ENCODE measurements at places on chromosomes 6 and 20.

DNA sequence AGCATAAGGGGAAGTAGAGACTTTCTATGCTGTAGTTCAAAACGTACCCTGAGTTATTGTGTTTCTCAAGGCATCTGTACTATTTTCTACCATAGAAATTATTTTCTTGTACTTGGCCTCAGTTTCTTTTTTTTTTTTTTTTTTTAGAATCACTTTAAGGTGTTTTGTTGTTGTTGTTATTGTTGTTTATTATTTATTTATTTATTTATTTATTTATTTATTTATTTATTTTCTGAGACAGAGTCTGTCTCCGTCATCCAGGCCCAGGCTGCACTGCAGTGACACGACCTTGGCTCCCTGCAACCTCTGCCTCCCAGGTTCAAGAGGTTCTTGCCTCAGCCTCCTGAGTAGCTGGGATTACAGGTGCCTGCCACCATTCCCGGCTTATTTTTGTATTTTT lies 179.1 kb downstream of the GRIK2 start:
- DNase-seq = no peak

GRCh38 chr6:156791320-156791850 lies 14.2 kb downstream of the ARID1B start:
- DNase-seq = peak; percentile 74

DNA sequence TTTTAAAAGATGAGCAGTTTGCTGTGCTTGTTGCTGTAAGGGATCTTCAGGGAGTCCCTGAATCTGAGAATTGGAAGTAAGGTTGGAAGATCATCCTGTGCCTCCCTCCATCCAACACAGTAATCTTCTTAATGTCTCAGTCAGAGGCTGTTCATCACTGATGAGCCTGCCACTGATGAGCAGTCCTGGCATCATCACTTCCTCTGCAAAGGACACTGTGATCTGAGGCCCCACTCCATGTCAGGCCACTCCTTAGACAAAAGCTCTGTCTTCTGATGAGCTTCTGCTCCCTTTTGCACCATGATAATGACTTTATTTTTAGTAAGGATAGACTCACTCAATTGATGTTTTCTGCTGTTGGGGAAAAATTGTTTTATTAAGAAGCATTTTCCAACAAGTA lies 121.0 kb downstream of the UST start:
- DNase-seq = no peak

DNA sequence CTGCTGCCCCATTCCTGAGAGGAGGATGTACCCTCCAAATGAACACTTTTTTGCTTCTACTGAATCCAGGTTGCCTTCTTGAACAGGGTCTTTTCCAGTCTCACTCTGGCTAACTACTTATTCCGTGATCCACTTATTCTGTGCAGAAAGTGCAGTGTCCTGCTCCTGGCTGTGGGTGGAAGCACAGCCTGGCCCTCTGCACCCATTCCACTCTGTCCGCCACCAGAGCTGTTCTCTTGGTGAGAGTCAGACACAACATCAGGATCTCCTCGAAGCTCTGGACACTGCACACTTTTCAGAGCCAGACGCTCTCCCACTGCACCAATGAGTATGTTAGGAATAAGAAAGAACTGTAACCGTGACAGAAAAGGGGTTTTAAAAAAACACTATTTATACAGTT lies 174.2 kb downstream of the MCHR2 start:
- DNase-seq = no peak

GRCh38 chr6:150930841-150931240 lies 65.3 kb downstream of the MTHFD1L start:
- peak; percentile 96 for DNase-seq

DNA sequence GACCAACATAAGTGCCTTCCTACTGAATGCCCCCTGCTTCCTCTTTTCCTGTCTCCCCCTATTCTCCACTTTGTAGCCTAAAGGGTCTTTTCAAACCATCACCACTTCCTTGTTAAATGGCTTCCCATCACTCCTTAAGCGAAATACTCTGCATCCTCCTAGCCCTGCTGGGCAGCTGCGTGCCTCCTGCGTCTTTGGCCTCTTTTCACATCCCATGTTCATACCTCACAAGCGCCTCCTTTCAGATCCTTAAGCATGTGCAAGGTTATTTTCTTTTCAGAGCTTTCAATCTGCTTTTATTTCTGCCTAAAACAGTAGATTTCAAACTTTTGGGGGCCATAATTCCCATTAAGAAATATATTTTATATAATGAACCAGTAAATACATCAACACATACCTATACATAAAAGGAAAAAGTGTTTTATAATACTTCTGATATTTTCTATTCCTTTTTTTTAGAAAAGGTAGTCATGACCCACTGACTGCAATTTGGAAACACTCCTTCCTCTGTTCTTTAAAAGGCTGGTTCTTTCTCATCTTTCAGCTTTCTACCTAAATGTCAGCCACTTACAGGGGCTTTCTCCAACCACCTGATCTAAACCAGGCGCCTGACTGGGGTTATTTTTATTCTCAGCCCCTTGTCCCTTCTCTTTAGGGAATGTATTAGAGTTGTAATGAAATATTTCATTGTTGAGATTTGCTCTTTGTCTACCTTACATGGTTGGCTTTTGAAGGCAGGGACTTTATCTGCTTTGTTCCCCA lies 84.1 kb downstream of the PRDM1 start:
- DNase-seq = no peak

- peak; percentile 94 for DNase-seq
Observed at GRCh38 chr6:84618046-84618752, 146.2 kb downstream of the TBX18 start.

- no peak for DNase-seq
Observed at GRCh38 chr6:7413151-7413823, 23.7 kb downstream of the RIOK1 start.

DNA sequence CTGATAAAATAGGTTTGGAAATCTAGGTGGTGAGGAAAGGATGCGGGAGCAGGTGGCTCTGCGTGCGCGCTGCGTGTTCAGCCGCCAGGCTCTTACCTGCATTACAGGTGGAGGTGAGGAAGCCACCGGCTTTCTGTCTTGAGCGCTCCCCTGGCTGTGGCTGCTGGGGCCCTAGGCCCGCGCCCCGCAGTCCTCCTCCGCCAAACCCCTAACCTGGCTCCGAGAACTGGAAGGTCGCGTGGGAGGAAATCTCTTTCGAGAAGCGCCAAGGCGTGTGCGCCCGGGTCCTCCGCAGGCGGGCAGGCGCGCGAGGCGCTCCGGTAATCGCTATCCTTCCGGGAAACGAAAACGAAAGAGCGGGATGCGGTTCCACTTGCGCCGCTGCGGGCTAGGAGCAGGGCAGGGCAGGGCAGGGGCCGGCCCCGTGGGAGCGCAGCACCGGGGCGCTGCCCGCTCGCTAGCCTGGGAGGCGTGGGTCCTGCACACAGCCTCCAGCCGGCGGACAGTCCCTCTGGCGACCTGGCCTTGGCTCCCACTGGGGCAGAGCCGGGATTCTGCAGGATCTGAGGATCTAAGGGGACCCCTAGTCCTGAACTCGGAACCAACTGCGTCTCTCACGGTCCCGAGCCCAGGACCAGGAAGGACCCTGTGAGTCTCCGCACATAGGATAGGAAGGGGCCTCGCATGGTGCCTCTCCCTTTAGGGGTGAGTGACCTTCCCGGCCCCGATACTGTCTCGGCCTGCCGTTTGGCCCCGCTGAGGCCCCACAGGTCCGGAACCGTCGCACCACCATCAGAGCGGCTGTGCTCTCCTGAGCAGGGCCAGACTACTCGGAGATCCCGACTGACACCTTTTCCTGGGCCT lies at the start of gene ETV7:
Gene ETV7 (minus strand): TSS at position 230 of the 864 bp plus-strand sequence. CDS start 128 bp downstream, at position 102.
- peak; percentile 17 for DNase-seq

- no peak for DNase-seq
Observed at GRCh38 chr6:55047451-55048044, 126.8 kb upstream of the HCRTR2 start.

DNA sequence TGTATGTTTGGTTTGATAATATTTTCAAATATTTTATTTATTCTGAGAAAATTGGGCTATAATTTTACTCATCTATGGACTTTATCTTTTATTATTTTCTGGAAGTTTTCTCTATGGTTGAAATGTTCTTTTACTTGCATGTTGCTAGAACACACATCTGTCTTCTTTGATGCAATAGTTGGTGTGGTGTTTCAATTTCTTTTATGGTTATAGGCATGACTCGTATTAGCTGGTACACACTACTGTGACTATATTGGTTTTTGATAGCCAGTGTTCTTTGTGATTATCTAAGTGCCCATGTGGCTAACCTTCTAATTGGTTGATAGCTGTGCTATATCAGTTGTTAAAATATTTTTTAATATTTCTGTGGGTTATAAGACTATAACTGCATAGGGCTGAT lies 1343.3 kb upstream of the GJE1 start:
- no peak for DNase-seq

- DNase-seq = peak; percentile 18
Observed at GRCh38 chr6:105459049-105459448, 56.2 kb upstream of the PREP start.

- peak; percentile 18 for DNase-seq
Observed at GRCh38 chr6:2209226-2209809, 36.1 kb downstream of the GMDS start.

DNA sequence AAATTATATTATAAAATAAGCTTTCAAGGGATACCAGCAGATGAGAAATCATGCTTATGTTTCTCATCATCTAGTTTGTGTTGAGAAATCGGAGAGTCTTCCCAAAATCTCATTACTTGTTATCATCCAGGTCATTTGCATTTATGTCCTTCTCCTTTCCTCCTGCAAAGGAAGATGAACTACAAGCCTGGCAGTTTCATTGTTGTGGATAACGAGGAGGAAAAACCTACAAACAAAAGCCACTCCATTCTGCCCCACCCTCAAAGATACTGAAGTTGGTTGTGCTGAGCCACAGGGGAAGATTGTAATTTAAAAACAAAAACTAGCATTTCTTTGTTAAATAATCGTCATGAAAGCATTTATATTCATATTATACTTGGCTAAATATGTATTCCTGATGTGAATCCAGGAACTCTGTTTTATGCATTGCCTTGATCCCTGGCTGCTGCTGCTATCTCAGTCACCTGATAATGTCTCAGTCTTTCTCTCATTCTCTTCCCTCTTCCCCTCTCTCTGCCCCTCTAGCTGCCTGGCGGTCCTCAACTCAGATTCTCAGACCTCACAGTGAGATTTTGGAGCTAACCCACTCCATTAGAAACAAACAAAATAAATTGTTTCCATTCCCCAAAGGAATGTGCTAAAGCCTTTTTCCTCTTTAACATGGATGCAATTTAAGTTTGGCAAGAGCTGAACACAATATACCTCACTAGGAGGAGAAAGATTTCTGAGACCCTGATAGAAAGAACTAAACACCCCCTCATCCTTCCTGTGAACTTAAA lies 185.3 kb downstream of the ADAT2 start:
- DNase-seq = no peak

- DNase-seq = no peak
Observed at GRCh38 chr6:77650098-77650663, 2.7 kb upstream of the MEI4 start.

GRCh38 chr6:1251198-1252155 lies 60.4 kb upstream of the FOXQ1 start:
- no peak for DNase-seq

GRCh38 chr20:62134735-62135231 lies 8.4 kb downstream of the PSMA7 start:
- DNase-seq = peak; percentile 60

DNA sequence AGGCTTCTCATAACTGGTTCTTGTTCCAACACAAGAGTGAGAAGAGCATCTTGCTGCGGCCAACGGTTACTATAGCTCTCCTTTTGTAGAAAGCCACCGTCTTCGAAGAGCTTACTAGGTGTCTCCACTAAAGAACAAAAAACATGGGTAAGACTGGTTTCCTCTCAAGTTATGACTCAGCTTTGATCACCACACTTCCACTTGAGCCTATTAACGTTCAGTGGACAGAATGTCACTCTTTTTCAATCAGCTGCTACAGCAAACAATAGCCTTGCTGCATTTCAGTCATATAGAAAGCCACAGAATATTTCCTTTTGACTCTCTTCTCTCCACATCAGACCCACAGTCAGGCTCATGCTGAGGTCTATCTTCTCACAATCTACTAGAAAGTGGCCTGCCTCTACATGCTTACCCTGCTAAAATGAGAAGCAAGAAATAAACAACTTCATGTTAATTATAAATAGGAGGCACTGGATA lies 243.5 kb upstream of the PREP start:
- no peak for DNase-seq

- no peak for DNase-seq
Observed at GRCh38 chr20:38242848-38243708, 17.5 kb downstream of the KIAA1755 start.

DNA sequence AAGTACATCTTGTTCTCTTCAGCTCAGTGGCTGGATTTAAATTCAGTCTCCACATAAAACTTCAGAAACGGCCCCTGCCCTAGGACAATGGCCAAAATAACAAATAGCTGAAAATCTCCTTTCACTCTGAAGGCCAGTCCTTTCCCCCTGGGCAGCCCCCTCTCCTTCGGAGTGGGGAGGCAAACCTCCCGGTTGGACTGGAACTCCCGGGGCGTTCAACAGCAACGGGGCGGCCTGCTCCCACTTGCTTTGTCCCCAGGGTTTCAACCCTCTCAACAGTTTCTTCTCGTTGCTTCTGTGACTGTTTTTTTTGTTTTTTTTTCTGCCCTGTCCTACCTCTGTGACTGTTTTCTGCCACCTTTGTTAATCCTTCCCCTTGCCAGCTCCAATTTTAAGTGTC lies 102.6 kb upstream of the DUSP22 start:
- DNase-seq = no peak

GRCh38 chr20:53032478-53032932 lies 60.3 kb downstream of the TSHZ2 start:
- DNase-seq = peak; percentile 87

DNA sequence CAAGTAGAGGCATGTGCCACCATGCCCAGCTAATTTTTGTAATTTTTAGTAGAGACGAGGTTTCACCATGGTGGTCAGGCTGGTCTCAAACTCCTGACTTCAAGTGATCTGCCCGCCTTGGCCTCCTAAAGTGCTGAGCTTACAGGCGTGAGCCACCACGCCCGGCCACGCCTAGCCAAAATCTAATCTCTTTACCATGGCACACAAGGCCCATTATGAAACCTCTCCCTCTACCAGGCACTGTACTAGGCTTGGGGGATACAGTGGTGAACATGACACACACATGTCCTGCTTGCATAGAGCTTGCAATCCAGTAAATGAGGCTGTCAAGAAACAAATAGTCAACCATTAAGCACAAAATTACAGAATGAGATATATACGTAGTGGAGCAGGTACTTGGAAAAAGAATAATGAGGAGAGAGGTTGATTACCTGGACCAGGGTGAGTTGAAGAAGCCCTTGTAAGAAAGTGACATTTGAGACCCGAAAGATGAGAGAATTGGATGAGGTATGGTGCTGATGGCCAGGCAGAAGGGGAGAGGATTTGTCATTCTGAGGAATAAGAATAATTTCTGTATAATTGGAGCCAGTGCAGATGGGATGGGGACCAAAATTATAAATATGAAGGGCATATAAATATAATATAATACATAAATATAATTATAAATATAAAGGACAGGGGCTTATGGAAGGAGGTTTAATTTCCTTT lies 1.2 kb upstream of the CTNNBL1 start:
- no peak for DNase-seq

DNA sequence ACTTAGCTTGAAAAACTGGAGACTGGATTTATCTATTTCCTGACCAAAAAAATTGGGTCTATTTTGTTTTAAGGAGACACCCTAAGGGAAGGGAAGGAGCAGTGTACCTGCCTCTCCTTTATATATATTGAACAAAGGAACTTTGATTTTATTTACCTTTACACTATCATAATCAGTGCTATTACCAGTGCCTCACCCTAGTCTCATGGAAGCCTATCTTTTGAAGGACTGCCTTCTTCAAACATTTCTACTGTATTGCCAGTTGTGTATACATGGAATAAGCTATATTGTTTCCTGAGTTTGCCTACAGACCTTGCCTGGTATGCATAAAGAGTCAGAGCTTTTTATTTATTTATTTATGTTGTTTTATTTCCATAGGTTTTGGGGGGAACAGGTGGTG lies 124.9 kb downstream of the UTRN start:
- no peak for DNase-seq

Data from fibroblast of the aortic adventitia (primary cell).